ENCODE measurements at places on chromosomes 4 and X. TPM values are rescaled to one million over a fixed set of nuclear protein-coding genes. Genes with fewer than 3 reads are reported as not detected.

The S100P gene
- polyA plus RNA-seq = not detected

The FRAS1 gene
- polyA plus RNA-seq = not detected

The IL1RAPL2 gene
- not detected for polyA plus RNA-seq

The TMPRSS11F gene
- polyA plus RNA-seq = not detected

The MAGEB5 gene
- not detected for polyA plus RNA-seq

The CSAG2 gene
- not detected for polyA plus RNA-seq

The NRK gene
- not detected for polyA plus RNA-seq

The GPAT3 gene
- not detected for polyA plus RNA-seq

The CBLL2 gene
- not detected for polyA plus RNA-seq

The AMOT gene
- 3.3 TPM for polyA plus RNA-seq

The GPC4 gene
- not detected for polyA plus RNA-seq

The FAM9C gene
- not detected for polyA plus RNA-seq

The RPS6KA6 gene
- 0.86 TPM for polyA plus RNA-seq

The ENPEP gene
- not detected for polyA plus RNA-seq
